Cardiac atrium fibroblast (primary cell): ENCODE measurements at places on chromosomes 7 and 10. TPM values are rescaled to one million over a fixed set of nuclear protein-coding genes. Genes with fewer than 3 reads are reported as not detected.

LRIT2 gene
- total RNA-seq = not detected in 2 replicates

SH2D4B gene
- total RNA-seq = not detected in 2 replicates

SLC26A5 gene
- not detected in 2 replicates for total RNA-seq

SPDYE5 gene
- total RNA-seq = not detected in 2 replicates

OPN4 gene
- total RNA-seq = not detected in 2 replicates

SPDYE9 gene
- total RNA-seq = not detected in 2 replicates

LMTK2 gene
- 6.7 and 8.3 TPM in 2 replicates for total RNA-seq

PCLO gene
- total RNA-seq = under 0.01 TPM in 1 of 2 replicates, not detected in the other

DOCK1 gene
- total RNA-seq = 31.1 and 36.9 TPM in 2 replicates

CDHR1 gene
- total RNA-seq = not detected in 2 replicates

SH2B2 gene
- total RNA-seq = 0.54 and 7.3 TPM in 2 replicates

JCAD gene
- 8.5 and 35.2 TPM in 2 replicates for total RNA-seq

PNLIP gene
- not detected in 2 replicates for total RNA-seq

FBXO24 gene
- 0.65 and 3.1 TPM in 2 replicates for total RNA-seq

MUC3A gene
- total RNA-seq = not detected in 2 replicates

MEST gene
- 289 and 504 TPM in 2 replicates for total RNA-seq
